Activated T-helper 9 cell treated with anti-CD3 and anti-CD28 coated beads, Interleukin-2, amount 50 U/mL, for 16 hours (primary cell): ENCODE measurements at places on chromosomes 16 and 17.

- DNase-seq: no peak
These were observed 27.4 kb downstream of the UBN1 start for GRCh38 chr16:4874666-4875065.

- DNase-seq: no peak
These were observed 77.5 kb downstream of the KANSL1 start for GRCh38 chr17:46115699-46116098.

- DNase-seq: no peak
These were observed 827 bp upstream of the UBALD1 start for GRCh38 chr16:4615384-4616046.

- no peak for DNase-seq
These were observed 5.1 kb upstream of the PLXDC1 start for GRCh38 chr17:39156491-39156890.

- no peak for DNase-seq
These were observed 4.9 kb downstream of the TRIM65 start for GRCh38 chr17:75891605-75892555.

DNA sequence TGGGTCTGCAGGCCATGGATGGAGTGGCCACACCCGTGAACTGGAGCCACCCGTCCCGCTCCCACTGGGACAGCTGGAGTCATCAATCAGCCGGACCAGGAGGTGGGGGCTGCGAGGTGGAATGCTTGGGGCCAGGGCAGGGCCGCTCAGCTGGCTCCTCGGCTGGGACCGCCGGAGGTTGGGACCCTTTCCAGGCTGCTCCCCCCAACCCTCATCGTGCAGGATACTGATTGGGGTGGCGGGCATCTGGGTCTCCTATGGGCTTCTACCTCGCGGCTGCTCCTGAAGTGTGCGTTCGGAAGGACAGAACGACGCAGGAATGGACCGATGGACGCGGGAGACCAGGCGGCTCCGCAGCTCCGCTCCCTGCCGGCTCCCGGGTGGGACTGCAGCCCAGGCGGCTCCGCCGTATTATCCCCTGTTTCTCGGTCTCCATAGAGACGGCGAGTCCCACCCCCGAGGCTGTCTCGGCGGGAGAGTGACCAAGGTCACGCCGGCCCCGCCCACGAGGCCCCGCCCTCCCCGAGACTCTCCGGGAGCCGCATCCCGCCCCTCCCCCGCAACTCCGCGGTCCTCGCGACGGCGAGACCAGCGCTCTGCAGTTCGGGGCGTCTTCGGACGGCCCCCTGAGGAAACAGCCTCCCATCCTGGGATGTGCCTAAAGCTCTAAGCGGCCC lies at the start of gene TPPP3:
Gene TPPP3, minus strand, starts transcription at position 388 of the 677 bp plus-strand sequence. CDS start 2,387 bp downstream, outside the sequence.
- DNase-seq: no peak

GRCh38 chr17:48843187-48843900 lies 12.5 kb downstream of the CALCOCO2 start:
- no peak for DNase-seq

DNA sequence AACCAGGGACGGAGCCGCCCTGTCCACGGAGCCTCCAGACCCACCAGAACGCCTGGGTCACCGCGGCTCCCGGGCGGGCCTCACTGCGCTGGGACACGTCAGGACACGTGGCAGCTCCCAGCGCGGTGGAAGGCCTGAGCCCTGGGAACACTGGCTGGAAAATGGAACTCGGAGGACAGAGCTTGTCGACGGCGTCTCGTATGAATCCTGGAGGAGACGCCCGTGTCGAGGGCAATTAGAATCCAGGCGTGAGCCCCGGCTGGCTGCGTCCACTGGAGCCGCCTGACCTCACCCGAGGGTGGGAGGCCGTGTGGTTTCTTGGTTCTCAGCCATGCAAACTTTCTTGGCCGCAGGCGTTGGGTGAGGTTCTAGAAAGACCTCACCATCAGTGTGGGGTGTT lies 173.9 kb downstream of the LAT start:
- DNase-seq: no peak

DNA sequence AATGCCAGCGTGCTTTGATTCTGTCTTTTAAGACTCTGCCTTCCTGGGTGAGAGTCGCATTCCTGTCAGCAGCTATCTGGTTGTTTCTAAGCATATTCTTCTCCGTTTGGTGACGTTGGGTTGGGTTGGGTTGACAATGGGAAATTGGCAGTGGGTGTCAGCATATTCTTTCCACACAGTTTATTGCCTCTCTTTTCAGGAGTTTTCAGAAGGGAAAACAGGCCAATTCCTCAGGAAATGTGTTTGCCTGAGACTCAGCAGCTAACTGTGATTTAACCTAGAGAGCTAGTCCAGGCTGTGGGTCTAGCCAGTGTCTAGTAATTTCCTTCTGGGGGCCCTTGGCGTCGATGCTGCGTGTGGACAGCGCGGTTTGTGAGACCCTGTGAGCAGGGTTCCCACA lies 21.2 kb downstream of the EPN2 start:
- no peak for DNase-seq

GRCh38 chr16:46648656-46649055 lies 27.5 kb upstream of the SHCBP1 start:
- DNase-seq: no peak

DNA sequence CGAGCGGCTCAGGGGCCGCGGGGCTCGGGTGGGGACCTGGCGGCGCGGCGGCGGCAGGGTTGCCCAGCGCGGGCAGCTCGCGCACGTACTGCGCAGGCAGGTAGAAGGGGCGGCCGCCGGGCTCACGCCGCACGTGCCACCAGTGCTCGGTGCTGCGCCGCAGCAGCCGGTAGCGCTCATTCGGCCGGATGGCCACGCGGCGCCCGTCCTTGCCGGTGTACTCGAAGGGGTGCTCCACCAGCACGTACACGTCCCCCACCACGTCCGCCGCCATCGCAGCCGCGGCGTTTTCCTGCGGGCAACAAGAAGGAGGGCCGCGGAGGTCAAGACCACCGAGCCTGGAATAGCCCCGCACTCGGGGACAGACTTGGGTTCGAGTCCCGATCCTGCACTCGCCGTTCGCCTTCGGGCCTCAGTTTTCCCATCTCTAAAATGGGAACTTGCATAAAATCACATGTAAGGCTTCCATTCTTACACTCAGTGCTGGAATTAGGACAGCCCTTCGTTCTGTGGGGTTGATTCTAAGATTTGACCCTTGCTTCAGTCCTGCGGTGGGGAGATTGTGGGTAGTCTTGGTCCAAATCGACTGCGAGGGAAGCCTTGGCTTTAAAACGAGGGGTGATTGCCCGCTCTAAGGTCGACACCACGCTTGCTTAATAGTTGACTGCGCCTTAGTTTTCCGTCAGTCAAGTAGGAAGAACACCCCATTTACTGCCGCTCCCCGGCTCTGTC lies 2.5 kb downstream of the ARHGAP27 start:
- no peak for DNase-seq

GRCh38 chr16:64083428-64084129 lies 1038.3 kb downstream of the CDH11 start:
- no peak for DNase-seq

- DNase-seq: no peak
These were observed 56.0 kb downstream of the HLF start for GRCh38 chr17:55320594-55321426.

DNA sequence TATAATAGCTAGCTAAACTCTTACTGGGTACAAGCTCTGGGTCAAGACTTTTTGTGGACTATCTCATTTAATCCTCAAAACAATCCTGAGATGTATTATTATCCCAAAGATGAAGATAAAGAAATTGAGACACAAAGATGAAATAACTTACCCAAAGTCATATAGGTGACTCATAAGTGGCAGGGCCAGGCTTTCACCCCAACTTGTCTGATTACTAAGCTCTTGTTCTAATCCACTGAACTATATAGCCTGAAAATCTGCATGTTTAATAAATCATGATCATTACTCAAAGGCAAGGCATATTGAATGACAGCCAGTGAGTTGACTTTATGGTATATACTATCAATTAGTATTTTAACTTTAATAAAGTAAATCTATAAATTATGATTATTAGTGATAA lies 77.4 kb downstream of the SKAP1 start:
- DNase-seq: no peak

- no peak for DNase-seq
These were observed 255.5 kb downstream of the XYLT1 start for GRCh38 chr16:17215306-17215705.

- no peak for DNase-seq
These were observed 10.4 kb downstream of the UBALD2 start for GRCh38 chr17:76275382-76276068.

- DNase-seq: peak; percentile 18
These were observed 44.3 kb downstream of the RGS9 start for GRCh38 chr17:65181237-65182061.

GRCh38 chr16:84581158-84581557 lies 36.7 kb downstream of the COTL1 start:
- DNase-seq: no peak

- DNase-seq: no peak
These were observed 46.3 kb downstream of the ZNF18 start for GRCh38 chr17:11950771-11951519.

GRCh38 chr17:39264119-39264518 lies 38.4 kb upstream of the STAC2 start:
- DNase-seq: no peak

DNA sequence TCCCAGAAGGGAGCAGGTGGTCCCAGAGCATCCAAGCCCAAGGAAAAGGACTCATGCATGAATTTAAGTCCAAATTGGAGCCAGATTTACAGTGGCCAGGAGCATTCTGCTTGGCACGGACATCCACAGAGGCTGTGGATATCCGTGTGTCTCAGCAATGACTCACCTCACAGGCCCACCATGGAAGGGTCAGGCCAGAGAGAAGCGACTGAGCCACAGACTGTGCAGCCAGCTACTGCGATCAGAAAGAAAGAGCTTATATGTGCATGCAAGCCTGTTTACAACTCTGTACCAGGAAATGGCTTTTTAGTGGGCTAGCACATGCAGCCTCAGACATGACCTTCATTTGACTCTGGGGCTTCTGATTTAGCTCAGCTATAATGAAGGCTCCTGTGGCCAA lies 231.0 kb downstream of the C16orf95 start:
- DNase-seq: no peak

DNA sequence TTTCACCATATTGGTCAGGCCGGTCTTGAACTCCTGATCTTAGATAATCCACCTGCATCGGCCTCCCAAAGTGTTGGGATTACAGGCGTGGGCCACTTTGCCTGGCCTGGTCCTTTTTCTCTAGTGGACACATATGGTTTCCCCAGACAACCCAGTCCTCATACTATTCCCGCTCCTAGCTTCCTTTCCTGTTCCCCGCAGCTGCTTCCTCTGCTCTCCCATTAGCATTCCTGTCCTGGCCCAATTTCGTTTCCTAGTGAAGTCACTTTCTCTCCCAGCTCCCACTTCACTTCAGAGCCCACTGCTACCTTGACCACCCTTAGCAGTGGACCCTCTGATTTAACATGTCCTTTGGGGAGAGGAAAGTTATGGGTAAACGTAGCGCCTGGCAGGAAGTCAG lies 11.3 kb downstream of the KATNIP start:
- DNase-seq: no peak

GRCh38 chr17:36544044-36544306 lies 744 bp upstream of the GGNBP2 start:
- no peak for DNase-seq
